ENCODE measurements at places on chromosomes 6 and 20.
A peak's percentile ranks its signal among the peaks of the same experiment; 100 is the strongest.

- DNase-seq = peak; percentile 44
These were observed 32.8 kb downstream of the APCDD1L start for GRCh38 chr20:58482416-58482815.

DNA sequence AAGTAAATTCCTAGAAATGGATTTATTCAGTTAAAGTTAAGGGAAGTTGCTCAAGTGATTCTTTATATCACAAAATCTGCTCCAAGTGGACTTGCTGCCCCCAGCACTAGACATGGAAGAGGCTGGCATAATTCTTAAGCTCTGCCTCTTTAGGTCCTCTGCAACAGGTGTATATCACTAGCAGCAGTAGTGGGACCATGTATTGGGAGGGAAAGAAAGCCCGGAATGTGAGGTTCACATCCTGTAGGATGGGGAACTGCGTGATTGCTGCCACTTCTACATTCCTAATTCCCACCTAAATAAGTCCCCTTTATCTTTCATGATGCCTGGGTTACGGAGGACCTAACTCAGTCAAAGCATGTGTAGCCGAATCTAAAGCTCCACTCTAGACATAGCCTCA is 13.2 kb downstream of the SPATS1 start:
- no peak for DNase-seq

DNA sequence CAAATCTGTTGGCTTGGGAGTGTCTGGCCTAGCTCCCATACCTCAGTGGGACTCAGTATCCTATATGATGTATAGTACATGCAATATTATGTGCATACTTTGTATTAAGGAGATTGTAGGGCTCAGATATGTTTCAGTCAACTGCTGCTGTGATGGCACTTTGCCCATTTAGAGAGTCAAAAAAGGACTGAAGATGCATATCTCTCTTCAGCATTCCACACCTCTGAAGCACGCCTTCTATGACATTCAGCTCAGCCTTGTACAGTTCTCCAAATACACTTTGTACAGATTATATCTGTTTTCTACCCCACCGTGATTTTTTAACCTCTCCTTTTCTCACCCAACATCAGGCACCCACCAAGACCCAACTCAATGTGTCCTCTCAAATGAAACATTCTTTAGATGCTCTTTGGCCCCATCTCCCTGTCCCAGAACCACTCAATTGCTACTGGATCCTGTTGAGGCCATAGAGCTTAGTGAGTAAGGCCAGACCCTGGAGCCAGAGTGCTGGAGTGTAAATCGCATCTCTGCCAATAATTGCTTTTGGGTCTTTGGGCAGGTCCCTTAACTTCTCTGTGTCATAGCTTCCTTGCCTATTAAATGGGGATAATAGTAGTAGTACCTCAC is 15.6 kb downstream of the ENPP1 start:
- no peak for DNase-seq

- no peak for DNase-seq
These were observed 48.2 kb upstream of the BLCAP start for GRCh38 chr20:37575884-37576283.

- no peak for DNase-seq
These were observed 5.4 kb downstream of the SYS1 start for GRCh38 chr20:45368221-45368980.

GRCh38 chr6:33314515-33314942 is 651 bp upstream of the TAPBP start:
- DNase-seq = peak; percentile 39

Data from H4 (cell line).